ENCODE measurements at places on chromosomes 2 and 18. TPM values are rescaled to one million over a fixed set of nuclear protein-coding genes. Genes with fewer than 3 reads are reported as not detected.

UGP2 gene
- total RNA-seq, result 55.2 TPM

PARD6G gene
- total RNA-seq, result 0.97 TPM

SLC9A2 gene
- not detected for total RNA-seq

NDUFAF7 gene
- 20.7 TPM for total RNA-seq
